ENCODE measurements at places on chromosomes 16 and 17.

GRCh38 chr16:74030000-74030706, 266.5 kb upstream of the PSMD7 start:
- DNase-seq: no peak

DNA sequence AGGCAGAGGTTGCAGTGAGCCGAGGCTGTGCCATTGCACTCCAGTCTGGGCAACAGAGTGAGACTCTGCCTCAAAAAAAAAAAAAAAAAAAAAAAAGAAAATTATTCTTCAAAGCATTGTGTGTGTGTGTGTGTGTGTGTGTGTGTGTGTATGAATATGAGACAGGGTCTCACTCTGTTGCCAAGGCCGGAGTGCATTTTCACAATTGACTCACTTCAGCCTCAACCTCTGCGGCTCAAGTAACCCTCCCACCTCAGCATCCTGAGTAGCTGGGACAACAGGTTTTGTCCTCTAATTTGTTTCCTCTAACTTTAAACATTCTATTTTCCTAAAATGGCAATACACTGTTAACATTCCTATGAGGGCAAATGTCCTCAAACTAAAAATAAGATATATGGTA, 7.7 kb downstream of the FBXO47 start:
- no peak for DNase-seq

DNA sequence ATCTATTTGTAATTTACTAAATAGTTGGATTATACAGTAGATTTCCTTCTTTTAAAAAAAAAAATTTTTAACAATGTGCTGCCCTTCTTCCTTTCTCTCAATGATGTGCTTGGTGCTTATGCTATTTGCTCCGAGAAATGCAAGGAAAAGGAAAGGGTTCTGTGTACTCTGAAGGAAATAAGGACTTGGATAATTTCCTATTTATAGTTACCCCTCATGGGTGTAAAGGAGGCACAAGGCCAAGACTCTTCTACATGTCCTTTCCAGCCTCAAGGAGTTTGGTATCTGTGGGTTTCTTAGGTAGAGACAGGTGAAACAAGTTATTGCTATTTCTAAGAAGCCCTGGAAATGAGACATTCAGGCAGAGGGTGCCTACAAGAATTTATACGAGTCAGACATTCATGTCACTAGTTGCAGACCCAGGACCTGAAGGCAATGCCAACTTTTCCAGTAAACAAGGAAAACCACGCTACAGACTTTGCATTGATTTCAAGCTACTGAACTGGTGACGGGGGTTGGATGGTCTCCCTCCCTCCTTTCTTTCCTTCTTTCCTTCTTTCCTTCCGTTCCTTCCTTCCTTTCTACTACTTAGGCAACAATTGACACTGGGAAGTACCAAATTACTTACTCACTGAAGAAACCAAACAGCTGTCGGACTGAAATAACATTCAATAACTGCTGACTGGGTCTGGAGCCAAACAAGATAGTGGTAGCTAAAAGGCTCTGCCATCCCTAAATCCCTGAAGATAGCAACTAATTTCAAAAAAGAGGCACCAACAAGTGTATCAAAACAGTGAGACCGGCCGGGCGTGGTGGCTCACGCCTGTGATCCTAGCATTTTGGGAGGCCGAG, 33.8 kb upstream of the GHDC start:
- no peak for DNase-seq

- DNase-seq: no peak
Measured at GRCh38 chr17:74759941-74760340, 11.5 kb downstream of the NHERF1 start.
